ENCODE measurements at places on chromosomes 5 and 9. TPM values are rescaled to one million over a fixed set of nuclear protein-coding genes. Genes with fewer than 3 reads are reported as not detected.

DNA sequence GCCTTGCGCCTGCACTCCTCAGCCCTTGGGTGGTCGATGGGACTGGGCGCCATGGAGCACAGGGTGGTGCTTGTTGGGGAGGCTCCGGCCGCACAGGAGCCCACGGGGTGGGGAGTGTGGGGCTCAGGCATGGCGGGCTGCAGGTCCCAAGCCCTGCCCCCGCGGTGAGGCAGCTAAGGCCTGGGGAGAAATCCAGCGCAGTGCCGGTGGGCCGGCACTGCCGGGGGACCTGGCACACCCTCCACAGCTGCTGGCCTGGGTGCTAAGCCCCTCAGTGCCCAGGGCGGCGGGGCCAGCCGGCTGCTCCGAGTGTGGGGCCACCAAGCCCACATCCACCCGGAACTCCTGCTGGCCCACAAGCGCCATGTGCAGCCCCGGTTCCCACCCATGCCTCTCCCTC lies 358.8 kb upstream of the RIOK2 start:
- no peaks in the 10 kb centered on the region for H3K36me3 ChIP-seq
- H3K4me3 ChIP-seq: no peak overlapping the region
- no peaks in the 10 kb centered on the region for H3K4me1 ChIP-seq
- DNase-seq: no peak
- H3K27me3 ChIP-seq: no peaks in the 10 kb centered on the region

DNA sequence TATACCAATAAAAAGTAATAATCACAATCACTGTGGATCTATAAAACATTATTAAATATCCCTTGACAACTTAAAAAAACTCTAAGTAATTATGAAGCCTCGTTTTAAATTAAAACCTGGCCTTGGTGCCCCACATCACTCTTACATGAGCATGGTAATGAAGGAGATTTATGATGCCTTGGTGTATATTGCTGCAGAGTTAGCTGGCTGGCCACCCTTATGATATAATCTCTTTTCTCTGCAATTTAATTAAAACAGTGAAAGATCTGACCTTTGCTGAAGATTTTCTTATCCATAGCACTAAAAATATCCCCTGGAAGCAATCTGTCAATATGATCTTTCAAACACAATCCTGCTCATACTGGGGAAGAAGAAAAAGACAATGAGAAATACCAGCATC lies 48.8 kb upstream of the PCSK1 start:
- H3K4me1 ChIP-seq: no peaks in the 10 kb centered on the region
- no peaks in the 10 kb centered on the region for H3K36me3 ChIP-seq
- no peaks in the 10 kb centered on the region for H3K27me3 ChIP-seq
- H3K4me3 ChIP-seq: no peak overlapping the region
- no peak overlapping the region for H3K27ac ChIP-seq
- no peak for DNase-seq

HEMGN gene
- not detected for total RNA-seq

SNCB gene
- not detected for total RNA-seq

IL13 gene
- total RNA-seq: not detected

SPATA31D4 gene
- not detected for total RNA-seq

DNA sequence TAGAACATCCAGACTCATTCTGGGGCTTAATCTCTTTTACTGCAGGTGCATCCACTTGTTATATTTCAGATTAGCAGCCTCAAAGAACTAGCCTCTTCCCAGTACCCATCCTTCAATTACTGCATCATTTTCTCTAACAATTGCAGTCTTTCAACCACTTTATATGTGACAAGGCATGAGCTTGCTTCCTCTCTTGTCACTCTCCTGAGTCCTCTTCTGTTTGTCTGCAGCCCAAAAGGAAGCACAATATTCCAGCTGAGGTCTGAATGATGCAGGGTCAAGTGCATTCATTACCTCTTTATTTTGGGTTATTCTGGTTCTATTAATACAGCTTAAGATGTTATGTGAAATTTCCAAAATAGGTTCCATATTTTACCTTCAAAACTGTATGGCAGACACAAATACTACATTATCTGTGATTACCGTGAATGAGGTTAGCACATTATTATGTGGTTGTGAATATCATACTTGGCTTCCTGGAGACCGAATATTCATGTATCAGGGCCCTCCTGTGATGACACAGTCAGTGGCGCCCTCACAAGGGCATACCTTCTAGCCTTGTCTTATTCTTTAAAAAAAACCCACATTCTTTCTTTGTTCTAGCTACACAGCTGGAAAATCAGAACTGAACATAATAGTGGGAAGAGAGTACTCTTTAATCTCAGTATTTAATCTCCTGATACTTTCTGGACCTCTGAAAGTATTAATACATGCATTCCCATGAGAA lies 323.8 kb downstream of the PDE4D start:
- H3K4me3 ChIP-seq: no peak overlapping the region
- no peaks in the 10 kb centered on the region for H3K4me1 ChIP-seq
- H3K27ac ChIP-seq: no peak overlapping the region
- H3K36me3 ChIP-seq: no peaks in the 10 kb centered on the region
- DNase-seq: no peak
- H3K27me3 ChIP-seq: no peaks in the 10 kb centered on the region

CTXN3 gene
- total RNA-seq: not detected

- no peaks in the 10 kb centered on the region for H3K36me3 ChIP-seq
- no peak for DNase-seq
- peak overlapping the region; percentile 53 for H3K27ac ChIP-seq
- no peaks in the 10 kb centered on the region for H3K4me1 ChIP-seq
- no peak overlapping the region for H3K4me3 ChIP-seq
These were observed 166.4 kb downstream of the PIK3R1 start for GRCh38 chr5:68381909-68382308.

CDX1 gene
- total RNA-seq: not detected

DNA sequence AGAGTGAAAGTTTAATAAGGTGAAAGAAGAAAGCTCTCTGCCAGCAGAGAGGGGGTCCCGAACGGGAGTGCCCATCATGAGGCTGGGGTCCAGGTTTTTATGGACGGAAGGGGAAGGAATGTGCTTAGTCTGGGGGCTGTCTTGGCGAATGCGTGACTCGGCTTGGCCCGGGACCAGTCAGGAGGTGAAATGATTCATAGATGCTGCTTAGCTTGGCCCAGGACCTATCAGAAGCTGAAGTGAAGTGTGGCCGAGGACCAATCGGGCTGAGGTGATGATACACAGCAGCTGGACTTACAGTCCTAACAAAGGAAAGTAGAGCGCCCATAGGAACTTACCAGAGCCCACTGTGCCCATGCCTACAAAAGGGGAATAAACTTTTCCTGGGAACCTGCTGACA lies 3.9 kb upstream of the FKTN start:
- H3K4me1 ChIP-seq: no peaks in the 10 kb centered on the region
- H3K36me3 ChIP-seq: no peaks in the 10 kb centered on the region
- no peak overlapping the region for H3K4me3 ChIP-seq
- no peak overlapping the region for H3K27ac ChIP-seq

- no peak overlapping the region for H3K27ac ChIP-seq
- DNase-seq: no peak
These were observed 146.1 kb upstream of the RAI14 start for GRCh38 chr5:34510002-34510401.

- no peak for DNase-seq
- H3K27me3 ChIP-seq: no peaks in the 10 kb centered on the region
- no peaks in the 10 kb centered on the region for H3K36me3 ChIP-seq
- H3K27ac ChIP-seq: no peak overlapping the region
- H3K4me1 ChIP-seq: no peaks in the 10 kb centered on the region
- no peak overlapping the region for H3K4me3 ChIP-seq
These were observed 196.8 kb downstream of the PRDM9 start for GRCh38 chr5:23703940-23704855.

GRCh38 chr5:3596261-3596825 lies 711 bp downstream of the IRX1 start:
- no peak overlapping the region for H3K27ac ChIP-seq
- peaks cover 94% of the 10 kb centered on the region for H3K27me3 ChIP-seq
- H3K4me1 ChIP-seq: peaks cover 16% of the 10 kb centered on the region
- DNase-seq: no peak
- H3K36me3 ChIP-seq: no peaks in the 10 kb centered on the region
- H3K4me3 ChIP-seq: peak overlapping the region; percentile 26

GRCh38 chr9:133258061-133259015 lies 16.7 kb downstream of the ABO start:
- H3K4me3 ChIP-seq: no peak overlapping the region
- no peak for DNase-seq
- H3K27me3 ChIP-seq: no peaks in the 10 kb centered on the region
- H3K36me3 ChIP-seq: no peaks in the 10 kb centered on the region
- H3K27ac ChIP-seq: no peak overlapping the region
- H3K4me1 ChIP-seq: peaks cover 32% of the 10 kb centered on the region

GRCh38 chr5:111968459-111968858 lies 211.5 kb upstream of the NREP start:
- H3K27me3 ChIP-seq: no peaks in the 10 kb centered on the region
- no peaks in the 10 kb centered on the region for H3K36me3 ChIP-seq
- DNase-seq: no peak
- H3K27ac ChIP-seq: no peak overlapping the region
- no peaks in the 10 kb centered on the region for H3K4me1 ChIP-seq
